DMS153 (cell line): ENCODE measurements at places on chromosomes 13 and 19.

GRCh38 chr19:3367628-3368440 is 1.5 kb downstream of the NFIC start:
- no peak for DNase-seq

DNA sequence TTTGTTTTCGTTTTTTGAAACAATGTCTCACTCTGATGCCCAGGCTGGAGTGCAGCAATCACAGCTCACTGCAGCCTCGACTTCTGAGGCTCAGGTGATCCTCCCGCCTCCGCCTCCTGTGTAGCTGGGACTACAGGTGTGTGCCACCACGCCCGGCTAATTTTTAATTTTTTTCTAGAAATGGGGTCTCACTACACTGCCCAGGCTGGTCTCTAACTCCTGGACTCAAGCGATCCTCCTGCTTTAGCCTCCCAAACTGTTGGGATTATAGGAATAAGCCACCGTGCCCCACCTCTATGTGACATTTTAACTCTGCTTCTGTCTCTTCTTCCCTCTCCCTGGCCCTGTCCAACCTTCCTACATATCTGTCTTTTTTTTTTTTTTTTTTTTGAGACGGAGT is 5.1 kb downstream of the ATP1A3 start:
- DNase-seq, result no peak

- no peak for DNase-seq
Observed at GRCh38 chr19:56829596-56829995, 10.9 kb downstream of the PEG3 start.

- no peak for DNase-seq
Observed at GRCh38 chr13:87778128-87778527, 107.0 kb downstream of the SLITRK5 start.

GRCh38 chr13:76330761-76331160 is 555.4 kb downstream of the KCTD12 start:
- DNase-seq, result no peak

DNA sequence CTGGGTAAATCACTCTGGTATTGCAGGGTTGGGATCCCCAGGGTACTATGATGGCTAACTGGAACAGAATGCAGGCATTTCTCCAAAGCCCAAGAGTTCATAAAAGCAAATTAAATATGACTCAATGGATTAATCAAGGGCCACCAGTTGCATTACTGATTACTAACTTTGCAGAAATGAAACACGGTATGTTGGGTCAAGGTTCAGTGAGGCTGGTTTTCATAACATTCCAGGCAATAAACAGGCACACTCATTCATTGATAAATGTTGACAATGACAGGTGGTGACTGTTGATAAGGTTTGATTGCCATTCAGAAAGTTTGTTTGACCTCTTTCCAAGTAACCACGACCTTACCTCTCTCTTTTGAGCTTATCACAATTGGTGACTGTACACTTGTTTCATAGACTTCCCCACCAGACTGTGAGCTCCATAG is 506 bp upstream of the AP1M1 start:
- no peak for DNase-seq

GRCh38 chr13:26589754-26590153 is 32.3 kb downstream of the WASF3 start:
- DNase-seq, result no peak

DNA sequence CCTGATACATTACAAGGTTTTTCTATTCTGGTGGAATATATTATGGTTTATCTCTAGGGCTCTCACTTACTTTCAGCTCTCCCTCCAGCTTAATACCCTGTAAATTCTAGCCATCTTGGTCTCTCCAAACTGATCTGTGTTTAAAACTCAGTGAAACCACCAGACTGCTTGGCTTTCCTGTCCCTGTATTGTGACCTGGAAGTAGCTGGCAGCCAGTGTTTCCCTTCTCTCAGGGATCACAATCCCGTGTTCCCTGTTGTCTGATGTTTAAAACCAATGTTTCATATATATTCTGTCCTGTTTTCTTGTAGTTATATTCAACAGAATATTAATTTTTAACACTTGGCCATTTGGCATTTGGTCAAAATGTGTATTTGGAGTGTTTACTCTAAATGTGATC is 8.0 kb downstream of the AKAP11 start:
- DNase-seq, result no peak

GRCh38 chr13:110937511-110938285 is 22.8 kb upstream of the ANKRD10 start:
- DNase-seq, result no peak

DNA sequence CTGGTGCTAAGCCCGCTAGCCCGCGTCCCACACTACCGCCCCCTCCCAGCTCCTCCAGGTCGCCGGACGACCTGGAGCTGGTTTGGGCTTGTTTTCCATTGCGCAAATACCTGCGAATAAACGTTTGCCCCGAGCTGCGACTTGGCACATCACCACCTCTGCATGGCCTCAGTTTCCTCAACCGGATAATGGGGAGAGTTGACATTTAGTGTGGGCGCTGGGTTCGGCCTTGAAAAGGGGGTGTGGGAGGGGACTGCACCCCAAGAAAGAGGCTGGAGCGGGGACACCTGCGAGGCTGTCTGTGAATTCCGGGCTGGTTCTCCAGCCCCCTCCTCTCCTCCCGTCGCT is 11.0 kb upstream of the JUND start:
- no peak for DNase-seq

DNA sequence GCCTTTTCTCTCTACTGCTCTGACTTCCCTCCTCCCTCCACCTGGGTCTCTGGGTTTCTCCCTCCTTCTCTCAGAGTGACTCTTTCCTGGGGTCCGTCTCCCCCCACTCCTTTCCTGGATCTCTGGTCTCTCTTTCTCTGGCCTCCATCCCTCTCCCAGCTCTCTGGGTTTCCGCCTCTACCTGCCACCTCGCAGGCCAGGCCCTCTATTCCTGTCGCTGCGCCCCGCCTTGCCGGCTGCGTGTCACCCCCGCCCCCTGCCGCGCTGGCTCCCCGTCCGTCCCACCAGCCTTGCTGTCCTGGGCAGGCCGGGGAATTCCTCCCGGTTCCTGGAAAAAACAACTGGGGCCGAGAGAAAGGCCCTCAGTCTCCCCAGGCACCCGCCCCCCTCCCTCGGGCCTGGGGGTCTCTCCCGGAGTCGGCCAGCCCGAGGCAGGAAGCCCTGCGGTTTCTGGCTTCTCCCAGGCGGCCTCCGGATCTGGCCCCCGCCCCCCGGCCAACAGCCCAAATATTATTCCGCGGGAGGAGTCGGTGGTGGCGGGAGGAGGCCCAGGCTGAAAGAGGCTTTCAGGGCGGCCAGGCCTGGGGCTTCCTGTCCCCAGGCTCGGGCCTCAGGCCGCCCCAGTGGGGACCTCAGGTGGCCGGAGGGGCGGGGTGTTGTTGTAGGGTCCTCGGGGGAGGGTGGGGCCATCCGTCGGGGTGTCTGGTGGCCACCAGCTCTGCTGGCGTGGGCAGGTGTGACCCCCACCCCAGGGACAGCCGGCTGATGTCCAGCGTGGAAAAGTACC is 9.3 kb downstream of the IRF2BP1 start:
- DNase-seq, result no peak

DNA sequence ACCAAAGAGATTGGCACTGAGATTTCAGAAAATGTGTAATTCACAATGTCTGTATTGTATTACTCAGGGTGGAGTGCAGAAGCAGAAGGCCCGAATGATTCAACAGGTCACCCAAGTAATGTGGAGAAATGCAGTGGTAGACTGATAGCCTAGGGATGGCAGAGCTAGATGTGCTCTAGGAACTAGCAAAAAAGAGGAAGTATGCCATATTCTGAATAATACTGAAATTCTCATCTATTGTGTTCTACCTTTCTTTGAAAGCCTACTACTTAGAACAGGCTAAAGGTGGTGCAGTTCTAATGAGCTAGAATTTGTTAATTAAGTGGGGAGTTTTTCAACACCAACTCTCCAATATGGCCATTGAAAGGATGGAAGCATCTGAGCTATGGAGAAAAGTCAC is 1449.8 kb upstream of the MIR17HG start:
- DNase-seq, result no peak

GRCh38 chr13:113846636-113847318 is 17.1 kb downstream of the GAS6 start:
- DNase-seq, result no peak

GRCh38 chr19:16232568-16232967 is 34.9 kb downstream of the AP1M1 start:
- DNase-seq, result no peak

GRCh38 chr13:40105231-40105630 is 449.8 kb downstream of the COG6 start:
- no peak for DNase-seq

DNA sequence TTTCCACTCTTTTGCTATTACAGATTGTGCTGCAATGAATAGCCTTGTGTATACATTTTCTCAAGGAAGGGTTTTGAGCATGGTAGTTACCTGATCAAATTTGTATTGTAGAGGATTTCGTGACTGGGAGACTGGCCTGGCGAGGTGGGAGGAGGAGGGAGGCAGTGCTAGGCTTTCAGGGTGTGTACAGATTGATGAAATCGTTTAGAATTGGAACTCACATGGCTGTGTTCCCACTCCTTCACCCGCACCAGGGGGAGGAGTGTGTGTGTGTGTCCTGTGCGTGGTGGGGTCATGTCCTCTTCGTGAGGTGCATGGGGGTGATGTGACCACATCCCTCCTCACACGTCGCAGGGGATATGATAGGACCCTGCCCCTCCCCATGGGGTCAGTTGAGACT is 8.3 kb downstream of the PGLYRP1 start:
- DNase-seq, result no peak

GRCh38 chr13:52806029-52806428 is 42.4 kb downstream of the PCDH8 start:
- no peak for DNase-seq

DNA sequence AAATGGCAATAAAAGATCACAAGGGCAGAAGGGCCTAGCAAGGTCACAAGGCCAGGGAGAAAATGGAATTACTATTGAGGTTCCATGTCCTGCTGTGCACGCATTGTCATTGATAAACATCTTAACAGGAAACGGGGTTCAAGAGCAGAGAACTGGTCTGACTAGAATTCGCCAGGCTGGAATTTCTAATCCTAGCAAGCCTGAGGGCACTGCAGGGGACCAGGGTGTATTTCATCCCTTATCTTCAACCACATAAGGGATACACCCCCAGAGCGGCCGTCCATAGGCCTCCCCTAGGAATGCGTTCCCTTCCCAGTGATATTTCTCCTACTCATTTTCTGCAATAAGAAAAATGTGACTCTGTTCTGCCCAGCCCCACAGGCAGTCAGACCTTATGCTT is 19.5 kb downstream of the ERICH4 start:
- DNase-seq, result no peak

DNA sequence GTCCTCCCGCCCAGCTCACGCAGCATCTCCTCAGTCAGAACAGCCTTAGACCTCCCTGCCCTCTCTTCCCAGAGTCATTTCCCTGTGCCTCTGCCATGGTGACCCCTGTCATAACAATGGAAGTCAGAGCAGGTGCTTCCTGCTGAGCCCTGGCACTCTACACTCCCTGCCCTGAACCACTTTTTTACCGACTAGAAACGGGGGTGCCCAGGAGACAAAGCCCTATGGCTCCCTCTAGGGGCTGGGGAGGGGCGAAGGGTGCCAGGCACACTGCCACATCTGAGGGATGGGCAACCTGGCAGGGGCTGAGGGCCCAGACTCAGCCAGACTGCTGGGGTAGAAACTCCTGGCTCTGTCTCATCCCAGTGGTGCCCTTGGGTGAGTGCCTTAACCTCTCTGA is 16.4 kb downstream of the ZNF574 start:
- DNase-seq, result peak; percentile 93

DNA sequence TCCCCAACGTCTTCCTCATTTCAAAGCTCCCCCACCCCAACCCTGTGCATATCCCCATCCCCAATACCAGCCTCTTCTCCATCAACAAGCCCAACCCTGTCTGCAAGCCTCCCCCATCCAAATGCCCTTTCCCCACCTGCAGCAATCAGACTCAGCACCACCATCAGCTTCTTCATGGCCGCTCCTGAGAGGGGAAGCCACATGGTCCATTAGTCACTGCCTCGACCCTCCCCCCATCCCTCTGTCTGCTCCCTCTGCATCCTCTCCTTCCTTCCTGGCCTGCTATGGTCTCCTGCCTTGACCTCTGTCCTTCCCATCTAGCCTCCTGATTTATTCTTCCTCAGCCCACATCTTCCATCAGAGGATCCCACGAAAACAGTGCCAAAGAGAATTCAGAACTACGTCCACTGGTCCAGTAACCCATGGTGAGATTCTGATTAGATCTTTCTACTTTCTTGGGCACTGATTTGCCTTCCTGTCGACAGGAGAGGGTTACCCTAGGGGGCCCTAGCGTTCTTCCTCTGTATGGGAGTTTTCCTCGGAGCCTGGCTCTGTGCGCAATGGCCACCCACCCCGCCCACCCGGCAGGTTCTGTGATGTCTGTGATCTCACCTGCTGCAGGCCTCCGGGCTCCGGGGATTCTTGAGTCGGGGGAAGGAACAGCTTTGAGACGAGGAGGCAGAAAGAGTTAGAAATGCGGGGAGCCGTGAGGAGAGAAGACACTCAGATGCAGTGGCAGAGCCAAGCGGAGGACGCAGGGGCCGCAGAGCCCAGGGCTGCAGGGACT is 1.3 kb downstream of the KLK6 start:
- no peak for DNase-seq

DNA sequence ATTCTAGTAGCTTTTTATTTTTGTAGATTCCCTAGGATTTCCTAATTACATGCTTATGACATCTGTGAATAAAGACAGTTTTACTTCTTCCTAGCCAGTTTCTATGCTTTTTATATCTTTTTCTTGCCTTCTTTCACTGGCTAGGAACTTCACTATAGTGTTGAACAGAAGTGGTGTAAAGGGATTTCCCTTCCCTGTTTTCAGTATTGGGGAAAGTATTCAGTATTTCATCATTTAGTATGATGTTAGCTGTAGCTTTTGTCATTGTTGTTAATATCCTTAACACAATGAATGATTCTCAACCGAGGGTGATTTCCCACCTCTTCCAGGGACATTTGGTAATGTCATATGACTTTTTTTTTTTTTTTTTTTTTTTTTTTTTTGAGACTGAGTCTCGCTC is 77.3 kb downstream of the SLC6A16 start:
- no peak for DNase-seq

DNA sequence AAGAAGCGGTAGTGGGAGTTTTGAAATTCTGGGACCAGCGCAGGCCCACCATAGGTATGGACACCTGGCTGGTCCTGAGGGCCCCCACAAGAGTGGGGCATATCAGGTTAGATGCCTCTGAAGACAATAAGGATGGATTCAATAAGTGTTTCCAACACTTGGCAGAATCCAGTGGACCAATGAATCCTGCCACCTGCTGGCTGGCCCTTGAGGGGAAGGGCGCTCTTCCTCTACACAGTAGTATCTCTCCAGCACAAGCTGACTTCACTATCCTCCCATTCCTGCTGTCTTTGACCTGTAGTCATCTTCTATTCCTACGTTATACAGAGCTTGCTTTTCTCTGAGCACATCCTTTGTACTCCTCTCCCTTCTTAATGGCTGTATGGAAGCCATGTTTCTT is 199.7 kb upstream of the TSHZ3 start:
- DNase-seq, result no peak

DNA sequence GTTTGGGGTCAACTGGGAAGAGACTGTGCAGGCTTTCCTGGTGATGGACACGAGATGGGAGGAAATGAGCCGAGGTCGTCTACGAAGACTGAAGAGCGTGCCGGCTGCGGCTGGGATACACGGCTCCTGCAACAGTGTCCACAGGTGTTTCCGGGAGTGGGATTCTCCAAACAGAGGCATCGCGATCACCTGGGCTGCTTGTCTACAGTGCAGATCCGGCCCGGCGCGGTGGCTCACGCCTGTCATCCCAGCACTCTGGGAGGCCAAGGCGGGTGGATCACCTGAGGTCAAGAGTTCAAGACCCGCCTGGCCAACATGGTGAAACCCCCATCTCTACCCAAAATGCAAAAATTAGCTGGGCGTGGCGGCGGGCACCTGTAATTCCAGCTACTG is 11.6 kb upstream of the SLC39A3 start:
- DNase-seq, result no peak

GRCh38 chr19:46624958-46625661 is at the start of gene PTGIR:
TSS of gene PTGIR (minus strand) at chr19:46625089. CDS start at chr19:46624225, 864 bp downstream.
- DNase-seq, result peak; percentile 36

GRCh38 chr19:41528106-41528505 is 47.9 kb upstream of the CEACAM21 start:
- no peak for DNase-seq
